ENCODE measurements at places on chromosomes 3 and 15.

DNA sequence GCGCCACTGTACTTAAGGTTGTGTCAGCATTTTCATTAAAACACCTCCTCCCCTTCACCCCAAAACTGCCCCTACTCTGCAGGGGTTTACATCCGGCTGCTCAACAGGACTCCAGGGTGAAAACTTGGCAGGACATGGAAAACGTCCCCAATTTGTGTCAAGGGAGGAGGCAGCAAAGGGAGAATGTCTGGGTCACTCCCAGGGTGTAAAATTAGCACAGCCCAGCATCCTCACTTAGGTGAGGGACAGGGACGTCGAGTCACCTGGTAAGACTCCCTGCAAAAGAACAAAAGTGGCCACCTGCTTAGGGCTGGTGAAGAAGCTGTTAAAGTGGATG, 532.3 kb downstream of the FOXP1 start:
- DNase-seq: no peak

GRCh38 chr3:112817797-112818196, 28.9 kb downstream of the CD200R1L start:
- DNase-seq: no peak

DNA sequence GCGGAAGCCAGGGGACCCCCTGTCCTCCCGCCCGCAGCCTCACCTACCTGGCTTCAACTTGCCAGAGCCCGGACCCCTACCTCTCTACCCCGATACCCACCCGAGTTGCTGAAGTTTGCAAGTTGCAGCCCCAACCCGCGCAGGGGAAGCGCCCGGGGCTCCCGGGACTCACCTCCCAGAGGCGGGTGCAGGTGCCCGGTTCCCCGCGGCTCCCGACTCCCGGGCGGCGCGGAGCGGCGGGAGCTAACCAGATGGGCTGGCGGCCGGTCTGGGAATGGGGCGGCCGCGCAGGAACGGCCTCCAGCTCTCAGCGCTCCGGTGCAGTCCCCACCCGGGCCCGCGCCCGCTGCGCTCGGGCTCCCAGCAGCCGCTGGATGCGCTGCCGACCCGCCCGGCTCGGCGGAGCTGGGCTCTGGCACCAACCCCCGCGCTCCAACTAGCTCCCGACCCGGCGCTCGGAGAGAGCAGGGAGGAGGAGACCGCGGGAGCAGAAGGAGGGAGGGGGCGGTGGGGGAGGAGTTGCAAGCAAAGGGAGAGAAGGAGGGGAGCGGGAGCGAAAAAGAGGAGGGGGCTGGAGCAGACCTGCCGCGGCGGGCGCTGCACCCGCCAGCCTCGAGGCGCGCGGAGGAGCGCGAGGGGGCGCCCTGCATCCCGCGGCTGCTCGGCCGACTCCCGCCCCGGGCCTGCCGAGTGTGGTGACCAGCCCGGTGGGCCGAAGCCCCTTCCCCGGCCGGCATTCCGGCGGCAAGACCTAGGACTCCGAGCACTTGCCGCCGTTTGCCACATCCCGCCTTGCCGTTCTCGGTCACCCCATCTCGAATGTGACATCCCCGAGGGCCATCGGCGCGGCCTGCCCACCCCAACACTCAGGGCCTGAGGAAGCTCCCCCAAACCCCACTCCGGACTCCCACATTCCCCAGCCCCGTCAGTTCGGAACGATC, at the start of gene SEMA5B:
TSS of gene SEMA5B (minus strand) at position 472 of the 941 bp plus-strand sequence. CDS start 66,500 bp downstream, outside the sequence.
- DNase-seq: peak; percentile 22

- no peak for DNase-seq
Observed at GRCh38 chr3:76664816-76665215, 375.1 kb upstream of the ROBO2 start.

DNA sequence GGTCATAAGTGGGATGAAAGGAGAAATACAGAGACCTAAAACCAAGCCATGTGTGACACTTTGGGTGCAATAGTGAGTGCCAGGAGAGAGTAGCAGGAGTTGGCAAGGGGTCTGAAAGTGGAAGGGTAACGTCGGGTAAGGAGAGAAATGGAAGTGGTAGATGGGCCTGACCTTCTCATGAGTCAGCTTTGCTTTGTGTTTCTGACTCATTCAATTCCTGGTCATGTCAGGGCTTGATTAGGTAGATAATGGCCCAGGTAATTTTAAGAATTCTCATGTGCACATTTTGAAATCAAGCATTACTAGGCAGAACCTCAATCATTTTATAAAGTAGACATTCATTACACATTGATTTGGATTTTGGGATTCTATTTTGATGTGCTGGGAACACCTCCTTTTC, 262.5 kb downstream of the SOX2 start:
- DNase-seq: no peak

DNA sequence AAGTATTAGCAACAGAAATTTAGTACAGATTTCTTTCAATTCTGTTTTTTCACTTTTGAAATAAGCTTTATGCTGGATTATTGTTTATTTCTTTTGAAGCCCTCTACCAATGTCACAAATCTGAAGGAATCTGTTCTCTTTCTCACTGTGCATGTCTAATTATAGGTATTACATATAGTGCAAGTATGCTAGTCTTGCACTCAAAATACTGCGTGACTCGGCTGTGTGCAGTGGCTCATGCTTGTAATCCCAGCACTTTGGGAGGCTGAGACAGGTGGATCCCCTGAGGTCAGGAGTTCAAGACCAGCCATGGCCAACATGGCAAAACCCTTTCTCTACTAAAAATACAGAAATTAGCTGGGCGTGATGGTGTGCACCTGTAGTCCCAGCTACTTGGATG, 95.8 kb upstream of the PLAAT1 start:
- no peak for DNase-seq

GRCh38 chr15:45394681-45395080, 16.3 kb upstream of the GATM start:
- DNase-seq: no peak

DNA sequence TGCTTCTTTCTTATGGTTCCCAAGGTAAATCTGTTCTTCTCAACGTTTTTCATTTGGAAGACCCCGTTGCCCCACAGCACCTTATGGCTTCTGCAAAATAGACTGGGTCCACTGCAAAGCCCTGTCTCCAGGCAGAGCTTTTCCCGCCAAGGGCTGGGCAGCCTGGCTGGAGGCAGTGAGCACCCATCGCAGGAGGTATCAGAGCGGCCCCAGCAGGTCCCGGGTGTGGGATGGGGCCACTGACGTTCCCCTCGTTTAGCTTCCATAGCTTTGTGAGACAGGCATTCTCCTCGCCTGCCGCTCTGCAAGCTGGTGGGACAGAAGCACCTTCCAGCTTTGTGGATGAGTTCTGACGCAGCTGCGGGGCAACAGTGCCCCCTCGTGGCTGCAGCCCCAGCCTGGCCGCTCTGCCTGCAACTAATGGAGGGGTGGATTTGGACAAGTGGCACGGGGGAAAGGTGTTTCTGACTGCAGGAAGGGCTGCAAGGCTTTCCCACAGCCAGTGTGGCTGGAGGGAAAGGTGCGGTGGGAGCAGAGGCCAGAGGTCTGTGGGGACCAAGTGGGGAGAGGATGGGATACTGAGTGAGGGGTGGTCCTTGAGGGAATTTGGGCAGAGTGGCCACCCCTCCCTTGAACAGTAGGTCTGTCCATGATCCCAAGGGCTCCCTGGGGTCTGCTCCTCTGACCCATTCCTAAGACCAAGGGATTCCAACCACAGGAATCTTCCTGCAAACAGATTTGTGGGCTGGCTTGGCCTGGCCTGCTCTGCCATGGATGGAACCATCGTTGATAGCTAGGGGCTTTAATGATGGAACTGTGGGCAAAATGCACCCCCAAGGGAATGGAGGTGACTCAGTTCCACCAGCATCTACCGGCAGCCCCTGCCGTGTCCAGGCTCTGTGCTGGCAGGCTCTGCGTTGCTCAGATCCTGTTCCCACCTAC, 99.4 kb downstream of the FBLN2 start:
- DNase-seq: peak; percentile 87

DNA sequence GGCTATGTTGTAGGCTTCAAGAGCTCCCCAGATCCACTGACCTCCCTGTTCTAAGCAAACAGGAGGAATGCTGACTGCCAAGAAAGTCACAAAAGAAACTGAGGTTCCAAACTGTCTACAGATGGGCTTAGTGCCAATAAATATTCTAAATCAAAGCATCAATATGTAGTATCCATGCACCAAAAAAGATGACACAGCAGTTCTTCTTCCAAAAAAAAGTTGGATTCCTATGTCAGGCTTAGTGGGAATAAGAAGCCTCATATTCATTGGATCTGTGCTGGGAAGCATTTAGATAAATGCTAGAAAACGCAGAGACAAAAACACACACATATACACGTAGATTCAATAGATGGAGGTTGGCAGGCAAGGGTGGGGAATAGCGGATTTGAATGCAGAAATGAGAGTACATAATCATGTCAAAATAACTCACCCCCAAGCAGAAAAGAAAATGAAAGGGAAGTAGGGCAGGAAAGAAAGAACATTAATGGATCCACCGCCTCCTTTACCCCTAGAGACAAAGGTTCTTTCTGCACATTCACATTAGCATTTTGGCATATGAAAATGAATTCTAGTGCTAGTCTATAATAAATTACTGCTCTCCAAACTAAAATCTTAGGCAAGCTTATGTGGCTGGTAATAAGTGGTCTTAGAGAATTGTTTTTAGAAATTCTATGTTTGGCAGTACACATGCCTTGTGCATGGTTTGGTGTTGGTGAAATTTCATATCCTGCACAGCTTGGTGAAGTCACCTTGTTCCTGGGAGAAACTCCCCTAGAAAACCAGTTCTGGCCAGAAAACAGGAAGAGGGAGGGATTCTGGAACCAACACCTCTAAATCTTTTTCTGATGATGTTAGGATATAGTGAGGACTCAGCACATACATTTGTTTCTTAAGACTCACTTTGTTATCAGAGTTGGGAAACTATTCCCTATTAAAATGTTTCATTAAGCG, 283.4 kb downstream of the LSAMP start:
- no peak for DNase-seq

DNA sequence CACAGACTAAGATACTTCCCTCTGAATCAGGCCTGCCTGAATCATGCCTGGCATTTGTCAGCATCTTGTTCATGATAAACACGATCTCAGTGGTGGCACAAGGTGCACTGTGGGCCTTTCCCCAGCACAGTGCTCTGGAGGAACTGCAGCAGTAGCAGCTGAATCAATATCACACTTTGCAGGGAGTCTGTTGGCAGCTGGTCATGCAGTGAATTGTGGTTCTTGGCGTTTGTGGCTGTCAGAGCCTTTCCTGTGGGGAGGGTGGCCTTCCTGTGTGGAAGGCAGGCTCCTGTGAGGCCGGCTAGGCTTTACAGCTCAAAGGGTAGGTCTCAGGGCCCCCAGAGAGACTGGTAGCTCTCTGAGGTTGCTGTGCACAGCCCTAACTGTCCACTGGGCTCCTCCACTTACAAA, 54.4 kb upstream of the TLE3 start:
- DNase-seq: peak; percentile 57

- DNase-seq: no peak
Observed at GRCh38 chr3:12973827-12974226, 99.4 kb downstream of the IQSEC1 start.

GRCh38 chr3:10370429-10370828, 49.5 kb upstream of the SEC13 start:
- peak; percentile 60 for DNase-seq

GRCh38 chr3:47732143-47732542, 49.5 kb downstream of the SMARCC1 start:
- DNase-seq: no peak

DNA sequence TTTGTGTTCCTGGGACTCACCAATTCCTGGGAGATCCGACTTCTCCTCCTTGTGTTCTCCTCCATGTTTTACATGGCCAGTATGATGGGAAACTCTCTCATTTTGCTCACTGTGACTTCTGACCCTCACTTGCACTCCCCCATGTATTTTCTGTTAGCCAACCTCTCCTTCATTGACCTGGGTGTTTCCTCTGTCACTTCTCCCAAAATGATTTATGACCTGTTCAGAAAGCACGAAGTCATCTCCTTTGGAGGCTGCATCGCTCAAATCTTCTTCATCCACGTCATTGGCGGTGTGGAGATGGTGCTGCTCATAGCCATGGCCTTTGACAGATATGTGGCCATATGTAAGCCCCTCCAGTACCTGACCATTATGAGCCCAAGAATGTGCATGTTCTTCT, 16.8 kb downstream of the OR4F15 start:
- DNase-seq: no peak

- DNase-seq: peak; percentile 50
Observed at GRCh38 chr15:85412066-85412465, 31.7 kb downstream of the AKAP13 start.

DNA sequence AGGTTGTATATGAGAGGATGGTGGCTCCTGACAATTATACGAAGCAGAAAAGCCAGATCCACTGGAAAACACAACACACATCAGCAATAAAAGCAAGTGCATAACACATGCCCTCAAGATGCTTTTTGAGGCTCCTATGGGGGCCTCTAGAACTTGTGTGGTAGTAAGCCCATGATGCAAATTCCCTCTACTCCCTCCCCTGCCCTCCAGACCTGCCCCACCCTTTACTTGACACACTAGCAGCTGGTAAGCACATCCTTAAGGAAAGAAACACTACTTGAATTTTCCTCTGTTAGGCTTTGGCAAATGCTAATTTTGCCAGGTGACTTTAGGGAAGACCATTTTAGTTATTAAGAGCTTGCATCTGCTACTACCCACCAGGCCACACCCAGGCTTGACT, 29.2 kb downstream of the USP4 start:
- no peak for DNase-seq

DNA sequence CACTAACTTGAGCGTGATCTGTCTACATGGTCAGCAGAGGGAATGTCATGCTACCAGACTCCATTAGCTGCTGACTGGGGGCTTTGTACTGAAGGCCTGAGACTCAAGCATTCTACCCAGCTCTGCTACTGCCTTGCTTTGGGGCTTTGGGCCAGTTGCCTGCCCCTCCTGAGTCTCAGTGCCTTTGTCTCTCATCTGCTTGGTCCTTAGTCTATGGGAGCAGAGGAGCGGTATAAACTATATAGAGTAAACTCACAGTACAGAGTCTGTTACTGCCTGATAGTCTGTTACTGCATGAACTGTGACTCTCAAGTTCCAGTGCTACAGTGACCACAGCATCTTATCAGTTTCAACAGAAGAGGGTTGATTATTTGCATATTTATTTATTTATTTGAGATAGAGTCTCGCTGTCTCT, 38.5 kb upstream of the C15orf39 start:
- no peak for DNase-seq

GRCh38 chr3:124455891-124456290, 274.4 kb upstream of the UMPS start:
- DNase-seq: no peak

DNA sequence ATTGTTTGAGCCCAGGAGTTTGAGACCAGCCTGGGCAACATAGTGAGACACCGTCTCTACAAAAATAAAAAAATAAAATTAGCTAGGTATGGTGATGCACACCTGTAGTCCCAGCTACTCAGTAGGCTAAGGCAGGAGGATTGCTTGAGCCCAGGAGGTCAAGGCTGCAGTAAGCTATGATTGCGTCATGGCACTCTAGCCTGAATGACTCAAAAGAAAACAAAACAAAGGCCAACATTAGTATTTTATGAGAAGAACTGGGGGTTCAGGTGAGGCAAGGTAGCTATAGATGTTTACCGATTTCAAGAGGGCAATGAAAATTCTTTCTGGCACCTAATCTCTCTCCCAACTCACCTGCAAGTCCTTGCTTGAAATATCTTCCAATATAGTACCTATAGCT, 77.2 kb downstream of the GREM1 start:
- peak; percentile 31 for DNase-seq

DNA sequence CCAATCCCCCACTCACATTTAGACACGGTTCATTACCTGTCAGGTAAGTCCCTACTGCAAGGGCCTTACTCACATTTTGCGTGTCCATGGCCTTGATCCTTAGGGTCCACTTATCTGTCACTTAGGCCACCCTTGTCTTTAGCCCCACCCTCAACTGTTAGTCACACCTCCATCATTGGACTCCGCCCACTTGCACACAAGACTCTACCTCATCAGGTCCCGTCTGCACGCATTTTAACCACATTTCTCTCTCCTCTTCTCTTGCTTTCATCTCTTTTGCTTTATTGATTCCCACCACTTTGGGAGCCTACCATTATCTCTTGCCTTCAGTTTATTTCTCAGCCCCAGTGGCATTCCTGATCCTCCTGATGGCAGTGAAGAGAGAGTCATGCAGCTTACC, at the start of gene IQCF6:
TSS of gene IQCF6 (minus strand) at position 101 of the 400 bp plus-strand sequence. CDS start at position 88, 13 bp downstream.
- DNase-seq: no peak

Data from choroid plexus epithelial cell (primary cell).